ENCODE measurements at places on chromosomes 13 and 19.
A peak's percentile ranks its signal among the peaks of the same experiment; 100 is the strongest.

- DNase-seq = no peak
Measured at GRCh38 chr13:44576351-44577235, 463 bp upstream of the TSC22D1 start.

GRCh38 chr13:47437406-47437805 lies 540.6 kb upstream of the HTR2A start:
- peak; percentile 19 for DNase-seq

GRCh38 chr19:50943074-50943828 lies 9.6 kb downstream of the KLK5 start:
- no peak for DNase-seq

DNA sequence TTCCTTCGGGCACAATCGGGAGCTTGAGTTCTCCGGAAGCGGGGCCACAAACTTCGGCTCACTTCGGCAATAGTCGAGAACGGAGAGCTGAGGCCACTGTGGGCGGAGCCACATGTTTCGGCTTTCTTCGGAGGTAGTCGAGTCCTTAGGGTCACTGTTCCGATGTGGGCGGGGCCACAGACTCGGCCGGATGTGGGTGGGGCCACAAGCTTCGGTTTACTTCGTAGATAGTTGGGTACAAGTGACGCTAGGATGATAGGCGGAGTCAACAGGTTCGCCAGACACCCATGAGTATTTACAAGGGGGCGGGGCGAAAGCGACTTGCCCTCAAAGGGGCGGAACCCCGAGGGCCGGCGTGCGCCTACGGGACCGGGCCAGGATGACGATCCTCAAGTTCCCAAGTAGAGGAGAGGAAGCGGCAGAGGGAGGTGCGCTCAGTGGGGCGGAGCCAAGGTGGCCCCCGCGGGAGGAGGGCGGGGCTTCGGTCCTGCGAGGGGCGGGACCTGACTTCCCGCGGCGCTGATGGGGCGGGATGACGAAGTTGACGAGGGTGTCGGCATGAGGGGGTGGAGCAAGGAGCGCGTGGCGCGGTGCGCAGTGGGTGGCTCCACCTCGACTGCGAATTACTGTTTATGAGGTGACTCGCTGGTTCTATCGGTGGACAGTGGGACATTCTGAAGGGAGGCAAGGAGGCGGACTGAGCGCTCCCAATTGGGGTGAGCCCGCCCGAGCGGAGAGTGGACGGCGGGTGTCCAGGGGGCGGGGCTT lies 539 bp upstream of the MBOAT7 start:
- peak; percentile 100 for DNase-seq

DNA sequence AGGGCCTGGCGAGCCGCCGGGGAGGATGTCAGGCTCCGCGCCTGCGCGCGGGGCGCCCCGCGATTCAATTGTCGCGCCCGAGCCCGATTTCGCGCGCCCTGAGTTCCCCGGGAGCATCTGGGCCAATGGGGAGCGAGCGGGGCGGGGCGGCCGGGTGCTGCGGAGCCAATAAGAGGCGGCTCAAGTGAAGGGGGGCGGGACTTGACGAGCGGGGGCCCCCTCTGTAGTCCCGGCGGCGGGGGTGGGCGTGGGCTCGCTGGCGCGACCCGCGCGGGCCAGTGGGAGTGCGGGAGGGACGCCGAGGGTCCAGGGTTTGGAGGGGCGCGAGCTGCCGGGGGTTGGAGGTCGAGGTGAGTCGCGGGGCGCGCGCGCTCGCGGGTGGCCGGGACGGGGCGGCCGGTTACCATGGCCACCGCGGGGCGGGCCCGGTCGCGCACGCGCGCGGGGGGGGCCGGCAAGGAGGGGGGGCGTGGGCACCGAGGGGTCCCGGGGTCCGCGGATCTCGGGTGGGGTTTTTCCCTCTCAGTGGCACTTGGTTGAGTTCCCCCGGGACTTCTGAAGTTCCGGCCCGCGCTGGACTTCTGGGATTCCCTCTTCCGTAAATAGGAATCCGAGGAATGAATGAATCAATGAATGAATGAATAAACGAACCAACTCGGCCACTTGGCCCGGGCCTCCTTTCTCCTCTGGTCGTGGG lies 744 bp downstream of the UHRF1 start:
- DNase-seq = peak; percentile 74

DNA sequence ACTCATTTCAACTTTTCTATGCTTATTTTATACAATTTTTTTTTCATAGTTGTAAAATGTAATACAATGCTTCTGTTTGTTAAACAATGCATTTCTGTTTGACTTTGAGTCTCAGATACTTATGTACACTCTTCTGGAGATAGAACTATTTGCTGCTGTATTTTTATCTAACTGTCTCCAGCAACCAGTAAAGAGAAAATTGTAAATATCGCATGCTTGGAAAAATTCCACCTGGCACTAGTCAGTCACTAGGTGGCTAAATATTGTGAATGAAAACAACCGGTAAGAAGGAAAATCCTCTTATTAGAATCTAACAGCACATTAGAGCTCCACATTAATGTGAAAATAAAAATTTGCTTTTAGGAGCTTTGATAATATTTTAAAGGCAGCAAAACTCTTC lies 876.5 kb downstream of the PCDH9 start:
- DNase-seq = no peak

DNA sequence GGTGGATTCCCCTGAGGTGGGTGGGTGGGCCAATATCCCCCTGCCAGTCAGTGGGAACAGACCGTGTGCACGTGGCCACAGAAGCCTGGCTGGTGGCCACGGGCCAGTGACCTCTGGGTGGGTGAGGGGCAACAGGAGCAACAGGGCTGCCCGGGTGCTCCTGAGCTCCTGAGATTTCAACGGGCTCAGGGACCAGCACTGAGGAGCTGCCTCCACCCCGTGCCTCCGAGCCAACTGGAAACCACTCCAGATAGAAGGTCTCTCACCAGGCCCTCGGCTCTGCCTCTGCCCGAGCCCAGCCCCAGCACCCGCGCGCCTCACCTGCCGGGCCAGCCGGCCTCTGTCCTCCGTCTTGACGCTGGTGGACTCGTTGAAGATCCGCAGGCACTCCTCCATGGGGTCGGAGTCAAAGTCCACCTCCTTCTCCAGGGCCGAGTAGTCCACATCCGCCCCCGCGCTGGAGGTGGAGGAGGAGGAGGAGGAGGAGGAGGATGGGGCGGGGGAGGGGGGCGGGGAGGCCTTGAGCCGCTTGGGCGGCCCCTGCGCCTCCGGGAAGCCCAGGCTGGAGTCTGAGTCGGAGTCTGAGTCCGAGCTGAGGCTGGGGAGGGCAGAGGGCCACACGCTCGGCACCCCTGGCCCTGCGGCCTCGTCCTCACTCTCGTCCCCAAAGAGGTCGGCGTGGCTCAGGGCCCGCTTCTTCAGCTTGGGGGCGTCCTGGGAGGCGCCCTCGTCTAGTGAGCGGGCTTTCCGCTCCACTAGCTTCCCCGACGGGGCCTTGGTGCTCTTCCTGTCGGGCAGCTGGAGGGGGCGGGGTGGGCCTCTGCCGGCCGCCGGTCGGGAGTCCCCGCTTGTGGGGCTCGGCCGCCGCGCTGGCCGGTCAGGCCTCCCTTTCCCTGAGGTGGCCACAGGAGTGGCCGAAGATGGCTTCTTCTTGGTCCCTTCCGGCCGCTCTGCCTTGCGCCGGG lies 14.8 kb upstream of the ATP8B3 start:
- no peak for DNase-seq

DNA sequence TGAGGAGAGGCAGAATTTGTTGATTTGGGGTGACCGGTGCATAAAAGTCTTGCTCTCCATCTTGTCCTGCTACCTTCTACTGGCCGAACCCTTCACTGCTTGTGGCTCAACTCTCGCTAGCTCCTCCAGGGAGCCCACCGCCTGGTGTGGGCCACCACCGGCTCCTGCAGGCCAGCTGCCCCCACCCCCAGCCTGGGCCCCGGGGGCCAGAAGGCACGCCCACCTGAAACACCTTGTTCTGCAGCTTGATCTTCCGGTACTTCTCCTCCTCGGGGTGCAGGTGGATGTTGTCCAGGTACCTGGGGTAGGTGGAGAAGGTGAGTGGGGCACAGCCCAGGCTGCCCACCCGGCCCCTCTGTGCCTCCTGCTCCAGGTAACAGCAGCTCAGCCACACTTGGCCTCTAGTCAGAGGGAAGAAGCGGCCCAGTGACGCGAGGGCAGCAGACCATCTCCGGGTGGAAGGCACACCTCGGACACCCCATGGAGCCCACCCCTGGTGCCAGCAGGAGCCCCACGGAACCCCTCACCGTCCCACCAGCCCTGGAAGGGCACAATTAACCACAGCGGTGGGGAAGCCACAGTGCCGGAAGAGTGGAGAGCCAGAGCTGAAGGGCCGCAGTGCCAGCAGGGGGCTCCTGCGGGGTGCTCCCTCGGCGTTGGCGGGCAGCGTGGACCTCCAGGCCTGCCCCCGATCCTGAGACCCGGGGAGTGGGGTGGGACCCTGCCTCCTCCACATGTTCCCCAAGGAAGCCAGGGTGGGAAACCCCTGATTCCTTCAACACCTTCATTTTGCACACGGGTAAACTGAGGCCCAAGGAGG lies 10.1 kb downstream of the UBXN6 start:
- DNase-seq = no peak

DNA sequence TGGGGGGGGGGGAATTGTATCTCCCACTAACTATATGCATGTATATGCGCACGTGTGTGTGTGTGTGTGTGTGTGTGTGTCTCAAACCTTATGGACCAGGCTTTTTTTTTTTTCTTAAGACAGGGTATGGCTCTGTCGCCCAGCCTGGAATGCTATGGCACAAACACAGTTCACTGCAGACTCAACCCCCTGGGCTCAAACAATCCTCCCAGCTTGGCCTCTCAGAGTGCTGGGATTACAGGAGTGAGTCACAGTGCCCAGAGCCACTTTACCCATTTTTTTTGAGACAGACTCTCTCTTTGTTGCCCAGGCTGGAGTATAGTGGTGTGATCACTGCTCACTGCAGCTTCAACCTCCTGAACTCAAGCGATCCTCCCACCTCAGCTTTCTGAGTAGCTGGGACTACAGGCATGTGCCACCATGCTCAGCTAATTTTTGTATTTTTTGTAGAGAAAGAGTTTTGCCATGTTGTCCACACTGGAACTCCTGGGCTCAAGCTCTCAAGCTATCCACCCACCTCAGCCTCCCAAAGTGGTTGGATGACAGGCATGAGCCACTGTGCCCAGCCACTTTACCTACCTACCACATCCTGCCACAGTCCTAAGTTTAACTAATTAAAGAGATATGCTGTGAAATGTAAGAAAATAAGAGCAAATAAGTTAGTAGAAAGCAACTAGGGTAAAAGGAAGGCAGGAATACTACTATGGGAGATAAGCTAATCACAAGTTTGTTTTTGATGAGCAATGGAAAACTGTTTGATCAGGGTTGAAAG lies 2.4 kb downstream of the ZMYM5 start:
- DNase-seq = no peak

GRCh38 chr19:13255041-13255718 lies 105.0 kb downstream of the IER2 start:
- no peak for DNase-seq

- no peak for DNase-seq
Measured at GRCh38 chr19:53657778-53658177, 26.0 kb downstream of the DPRX start.

DNA sequence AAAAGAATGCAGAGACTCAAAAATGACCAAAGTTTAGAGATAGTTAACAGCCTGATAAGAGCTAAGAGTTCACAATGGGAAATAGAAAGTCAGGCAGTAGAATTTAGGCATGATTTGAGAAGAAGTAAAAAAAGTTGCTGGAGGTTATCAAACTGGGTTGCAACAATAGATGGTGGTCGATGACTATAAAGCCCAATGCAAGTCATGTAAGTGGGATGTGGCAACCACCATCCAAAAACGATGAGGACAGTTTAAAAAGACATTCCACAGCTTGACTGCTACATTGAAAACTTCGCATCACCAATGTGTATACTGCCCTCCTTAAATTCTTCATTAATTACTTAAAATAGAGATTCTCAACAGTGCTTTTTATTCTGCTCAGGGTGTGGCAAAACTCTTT lies 19.7 kb downstream of the ELF1 start:
- no peak for DNase-seq

DNA sequence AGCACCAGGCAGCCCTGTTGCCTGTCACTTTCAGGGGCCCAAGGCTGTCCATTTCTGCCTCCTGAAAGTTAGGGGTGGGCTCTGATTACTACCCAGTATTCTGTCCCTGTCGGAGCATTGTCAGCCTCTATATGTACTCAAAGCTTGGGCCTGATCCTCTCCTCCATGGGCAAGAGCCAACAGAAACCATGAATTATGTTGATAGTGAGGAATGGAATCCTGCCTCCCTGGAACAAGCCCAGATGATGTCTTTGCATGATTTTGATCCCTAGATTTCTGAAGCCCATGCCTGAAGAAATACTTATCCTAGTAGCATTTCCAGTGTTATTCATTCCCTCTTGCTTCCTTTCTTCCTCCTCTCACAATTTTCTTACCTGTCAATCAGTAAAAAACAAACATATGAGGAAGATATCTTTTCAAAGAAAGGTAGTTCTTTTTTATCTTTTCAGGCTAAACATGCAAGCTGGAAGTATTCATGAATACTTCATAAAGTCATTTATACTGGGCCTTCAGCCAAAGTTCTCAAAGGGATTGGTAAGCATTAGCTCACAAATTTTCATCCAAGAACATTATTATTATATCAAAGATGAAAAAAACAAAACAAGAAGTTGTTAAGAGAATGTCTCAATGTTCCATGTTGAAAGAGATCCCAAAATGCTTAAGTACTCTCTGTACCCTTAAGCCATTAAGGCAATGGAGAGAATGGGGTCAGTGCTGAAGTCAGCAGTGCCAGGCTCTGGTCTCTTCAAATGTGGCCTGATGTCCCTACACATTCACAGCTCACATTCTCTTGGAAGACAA lies 171.7 kb downstream of the NHLRC3 start:
- DNase-seq = peak; percentile 5

DNA sequence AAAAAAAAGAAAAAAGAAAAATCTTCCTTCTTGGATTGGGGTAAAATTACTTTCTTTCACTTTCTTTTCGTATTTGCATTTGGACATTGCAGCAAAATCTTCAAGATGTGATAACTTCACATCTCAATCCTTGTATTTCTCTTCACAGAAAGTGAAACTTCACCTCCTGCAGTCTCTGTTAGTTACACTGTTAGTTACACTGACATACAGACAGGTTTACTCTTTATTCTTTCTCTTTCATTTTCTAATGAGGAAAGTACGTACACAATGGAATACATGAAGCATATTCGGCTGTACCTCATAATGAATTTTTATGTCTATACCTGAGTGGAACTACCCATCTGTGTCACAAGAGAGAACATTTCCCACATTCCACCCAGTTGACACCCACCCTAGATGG lies 459.1 kb upstream of the GPC6 start:
- no peak for DNase-seq

- DNase-seq = no peak
Measured at GRCh38 chr13:30928978-30929377, 3.5 kb upstream of the TEX26 start.

- no peak for DNase-seq
Measured at GRCh38 chr13:35697186-35697730, 220.8 kb upstream of the MAB21L1 start.
